Myocyte (in vitro differentiated cells): ENCODE measurements at places on chromosomes 11 and 22.

GRCh38 chr11:117498791-117499190 lies 171.1 kb downstream of the CEP164 start:
- no peak for DNase-seq

DNA sequence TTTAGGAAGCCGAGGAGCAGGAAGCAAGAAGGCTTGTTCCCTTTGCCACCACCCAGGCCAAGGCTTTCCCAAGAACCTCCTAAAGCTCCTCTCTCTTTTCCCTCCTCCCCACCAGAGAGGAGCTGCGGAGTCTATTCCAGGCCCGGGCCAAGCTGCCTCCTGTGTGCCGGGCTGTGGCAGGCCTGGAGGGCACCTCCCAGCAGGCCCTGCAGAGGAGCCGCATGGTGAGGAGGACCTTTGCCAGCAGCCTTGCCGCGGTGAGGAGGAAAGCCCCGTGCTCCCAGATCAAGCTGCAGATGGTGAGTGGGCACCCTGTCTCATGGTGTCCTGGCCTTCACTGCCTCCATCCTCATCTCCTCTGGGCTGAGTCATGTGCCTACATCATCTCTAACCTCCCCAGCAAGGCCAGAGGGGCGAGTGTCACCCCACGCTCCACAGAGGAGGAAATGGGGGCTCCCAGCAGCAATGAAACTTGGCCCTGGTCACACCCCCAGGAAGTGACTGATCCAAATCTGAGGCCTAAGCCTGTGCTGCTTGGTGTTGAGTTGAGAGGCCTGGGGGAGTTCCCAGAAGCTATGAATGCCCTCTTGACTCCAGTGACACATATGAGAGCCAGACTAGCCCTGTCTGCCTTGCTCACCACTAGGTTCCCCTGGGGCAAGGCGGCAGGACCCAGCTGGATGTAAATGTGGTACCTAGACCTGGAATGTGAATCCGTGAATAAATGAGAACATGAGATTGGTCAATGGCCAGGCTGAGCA lies 104.2 kb downstream of the MYO18B start:
- DNase-seq = no peak

DNA sequence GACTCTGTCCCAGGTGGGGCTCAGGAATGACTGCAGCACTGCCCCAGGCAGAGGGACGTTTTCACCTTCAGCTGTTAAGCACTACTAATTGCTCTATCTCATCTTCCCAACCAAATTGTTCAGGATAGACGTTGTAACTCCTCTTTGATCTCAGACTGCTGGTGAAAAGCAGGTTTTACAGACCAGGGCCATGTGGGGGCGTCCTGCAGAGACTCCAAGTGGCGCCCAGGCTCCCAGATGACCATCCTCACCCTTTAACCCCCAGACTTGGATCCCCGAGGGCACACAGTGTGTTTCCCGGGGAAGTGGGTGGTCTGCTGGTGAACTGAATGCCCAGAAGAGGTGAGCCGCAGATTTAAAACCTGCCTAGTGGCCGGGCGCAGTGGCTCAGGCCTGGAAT lies 23.9 kb downstream of the FADD start:
- DNase-seq = no peak

- DNase-seq = no peak
Measured at GRCh38 chr22:25354456-25354855, 135.0 kb downstream of the CRYBB2 start.

GRCh38 chr22:27627444-27627833 lies 174.1 kb downstream of the MN1 start:
- DNase-seq = no peak

GRCh38 chr11:35600331-35600838 lies 17.9 kb upstream of the FJX1 start:
- DNase-seq = no peak

- DNase-seq = peak; percentile 61
Measured at GRCh38 chr11:662689-663274, 25.7 kb downstream of the DRD4 start.

- DNase-seq = peak; percentile 90
Measured at GRCh38 chr11:35246745-35247144, 107.8 kb downstream of the CD44 start.

GRCh38 chr22:37174964-37175363 lies 13.1 kb downstream of the C1QTNF6 start:
- no peak for DNase-seq

- DNase-seq = no peak
Measured at GRCh38 chr22:41725510-41726110, 26.3 kb downstream of the MEI1 start.

GRCh38 chr11:62400281-62400680 lies 18.6 kb upstream of the SCGB1A1 start:
- no peak for DNase-seq

GRCh38 chr11:8814209-8814922 lies 96.6 kb upstream of the AKIP1 start:
- DNase-seq = no peak

DNA sequence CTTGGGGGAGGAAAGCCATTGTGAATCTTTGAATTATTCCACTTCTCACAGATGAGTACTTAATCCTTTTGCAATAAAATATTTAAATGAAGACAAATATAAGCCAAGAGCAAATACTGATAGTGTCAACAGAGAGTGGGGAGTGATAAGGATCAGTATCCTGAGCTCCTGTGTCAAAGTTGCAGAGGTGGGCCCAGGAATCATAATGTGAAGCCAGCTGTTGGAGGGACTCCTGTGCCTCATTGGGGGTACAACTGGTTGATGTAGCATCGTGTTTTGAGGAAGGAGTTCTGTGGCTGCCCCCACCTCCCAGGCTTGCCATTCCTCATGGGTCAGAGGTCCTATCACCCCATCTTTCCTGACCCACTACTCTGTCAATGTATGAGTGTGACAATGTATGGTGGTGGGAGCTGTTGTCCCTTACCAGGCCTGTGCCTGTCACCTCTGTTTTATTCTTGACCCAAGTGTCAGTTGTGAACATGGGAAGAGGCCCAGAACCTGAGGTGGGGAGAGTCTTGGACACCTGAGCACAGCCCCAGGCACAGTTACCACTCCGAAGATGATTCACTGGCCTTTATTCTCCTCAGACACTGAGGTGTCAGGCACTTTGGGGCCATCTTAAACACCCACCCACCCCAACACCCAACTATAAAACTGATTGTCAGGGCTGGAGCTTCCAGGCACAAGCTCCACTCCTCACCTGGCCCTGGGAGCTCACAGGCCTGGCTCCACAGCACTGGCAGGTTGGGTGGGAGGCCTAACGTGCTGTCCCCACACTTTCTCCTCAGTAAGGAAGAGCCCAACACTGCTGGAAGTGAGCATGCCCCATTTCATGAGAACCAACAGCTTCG lies 38.4 kb downstream of the KCNQ1OT1 start:
- no peak for DNase-seq

DNA sequence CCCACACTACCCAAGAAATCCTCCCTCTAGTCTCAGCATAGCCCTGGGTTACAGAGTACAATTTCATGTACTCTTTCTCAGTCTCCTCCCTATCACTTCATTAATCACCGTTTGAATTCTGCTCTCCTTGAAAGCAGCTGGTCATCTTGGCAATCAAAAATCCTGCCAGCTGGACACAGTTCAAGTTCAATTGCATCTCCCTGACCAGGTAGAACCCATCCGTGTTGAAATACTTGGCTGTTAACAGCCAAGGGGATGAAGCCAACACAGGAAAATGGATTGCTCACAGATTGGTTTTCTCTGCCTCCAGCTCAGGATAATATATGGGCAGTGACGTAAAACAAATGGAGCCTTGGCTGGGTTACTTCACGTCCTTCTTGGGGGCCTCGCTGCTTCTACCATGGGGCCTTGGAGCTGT lies 55.1 kb upstream of the GRK3 start:
- no peak for DNase-seq

DNA sequence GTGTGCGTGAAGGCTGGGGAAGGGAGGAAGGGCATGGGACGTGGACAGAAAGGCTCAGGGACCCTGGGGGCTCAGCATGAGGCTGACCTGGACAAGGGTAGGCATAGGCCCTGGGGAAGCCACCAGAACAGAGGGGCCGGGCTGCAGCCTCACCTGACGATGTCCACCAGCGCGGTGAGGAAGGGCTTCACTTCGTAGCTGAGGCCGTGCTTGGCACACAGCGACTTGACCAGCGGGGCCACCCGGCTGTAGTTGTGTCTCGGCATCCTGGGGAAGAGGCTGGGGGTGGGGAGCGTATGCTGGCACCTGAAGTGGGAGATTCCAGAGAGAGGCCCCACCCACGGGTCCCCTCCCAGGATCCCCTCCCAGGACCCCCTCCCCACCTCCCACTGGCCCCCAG lies 15.6 kb downstream of the FADS3 start:
- no peak for DNase-seq

GRCh38 chr22:19957445-19957844 lies 15.8 kb upstream of the TXNRD2 start:
- DNase-seq = no peak

- DNase-seq = no peak
Measured at GRCh38 chr22:23086787-23087186, 16.5 kb downstream of the GNAZ start.

GRCh38 chr11:829176-829846 lies 1.6 kb downstream of the CRACR2B start:
- DNase-seq = no peak

GRCh38 chr11:85889676-85890579 lies 34.7 kb downstream of the CCDC83 start:
- DNase-seq = peak; percentile 81

GRCh38 chr22:37234736-37235711 lies 9.0 kb downstream of the RAC2 start:
- no peak for DNase-seq

DNA sequence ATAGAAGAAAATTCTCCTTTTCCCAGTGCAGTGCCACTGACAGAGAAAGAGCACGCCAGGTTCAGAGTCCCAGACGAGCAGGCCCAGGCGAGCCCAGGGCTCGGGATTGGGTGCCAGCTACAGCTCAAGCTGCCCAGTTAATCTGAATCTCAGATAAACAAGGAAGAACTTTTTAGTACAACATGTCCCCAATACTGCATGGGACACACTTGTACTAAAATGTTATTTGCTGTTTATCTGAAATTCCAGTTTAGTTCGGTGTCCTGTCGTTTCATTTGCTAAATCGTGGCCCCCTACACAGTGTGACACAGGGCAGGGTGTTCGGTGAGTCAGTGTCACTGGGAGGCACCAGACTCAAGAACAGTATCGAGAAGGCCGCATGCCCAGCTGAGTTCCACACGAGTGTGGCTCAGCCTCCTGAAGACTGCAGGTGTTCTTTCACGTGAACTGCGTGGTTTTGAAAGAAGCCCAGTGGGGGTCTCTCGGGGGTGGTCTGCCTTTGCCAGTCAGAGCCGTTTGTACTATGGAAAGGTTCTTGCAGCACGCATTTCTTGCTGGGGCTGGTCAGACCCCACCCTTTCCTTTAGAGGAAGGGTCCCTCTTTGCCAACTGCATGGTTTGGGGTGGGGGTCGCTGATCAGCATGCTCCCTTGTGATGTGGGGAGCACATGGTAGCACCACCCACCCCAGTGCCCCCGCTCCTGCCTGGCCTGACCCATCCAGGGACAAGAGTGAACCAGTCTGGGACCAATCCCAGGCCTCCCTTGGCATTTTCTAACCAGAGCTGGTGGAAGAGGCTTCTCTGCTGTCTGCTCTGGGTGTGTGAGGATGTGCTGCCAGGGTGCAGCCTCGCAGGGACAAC lies 115.6 kb upstream of the B3GAT1 start:
- DNase-seq = no peak

DNA sequence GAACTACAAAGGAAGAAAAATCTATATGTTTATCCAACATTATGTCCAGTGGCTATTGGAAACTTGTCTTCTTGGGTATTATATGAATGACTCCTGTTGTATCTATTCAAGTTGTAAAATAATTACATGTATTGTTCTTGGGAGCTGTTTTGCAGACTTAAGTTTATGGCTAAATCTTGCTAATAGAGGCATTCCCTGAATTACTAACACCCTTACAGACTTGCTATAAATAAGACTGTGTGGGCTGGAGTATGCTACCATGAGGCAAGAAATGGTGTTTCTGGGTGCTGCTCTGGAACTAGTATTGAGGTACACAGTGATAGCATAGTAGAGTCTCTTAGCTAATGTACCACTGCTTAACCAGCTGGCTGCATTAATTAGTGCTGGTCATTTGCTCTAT lies 155.1 kb downstream of the HIPK3 start:
- no peak for DNase-seq

- DNase-seq = no peak
Measured at GRCh38 chr22:46569848-46570695, 32.7 kb upstream of the CELSR1 start.

GRCh38 chr22:48592066-48592345 lies 1235.7 kb downstream of the BRD1 start:
- DNase-seq = no peak

GRCh38 chr22:27934069-27934468 lies 15.0 kb upstream of the PITPNB start:
- DNase-seq = no peak

GRCh38 chr11:93525601-93526345 lies 17.4 kb downstream of the SMCO4 start:
- DNase-seq = peak; percentile 11

GRCh38 chr22:42493393-42493792 lies 26.2 kb downstream of the RRP7A start:
- no peak for DNase-seq

- DNase-seq = no peak
Measured at GRCh38 chr11:128691802-128692752, 1.8 kb upstream of the FLI1 start.

- DNase-seq = no peak
Measured at GRCh38 chr11:105192115-105192514, 52.5 kb upstream of the CARD18 start.

- DNase-seq = no peak
Measured at GRCh38 chr11:134164490-134165370, 59.0 kb downstream of the NCAPD3 start.

DNA sequence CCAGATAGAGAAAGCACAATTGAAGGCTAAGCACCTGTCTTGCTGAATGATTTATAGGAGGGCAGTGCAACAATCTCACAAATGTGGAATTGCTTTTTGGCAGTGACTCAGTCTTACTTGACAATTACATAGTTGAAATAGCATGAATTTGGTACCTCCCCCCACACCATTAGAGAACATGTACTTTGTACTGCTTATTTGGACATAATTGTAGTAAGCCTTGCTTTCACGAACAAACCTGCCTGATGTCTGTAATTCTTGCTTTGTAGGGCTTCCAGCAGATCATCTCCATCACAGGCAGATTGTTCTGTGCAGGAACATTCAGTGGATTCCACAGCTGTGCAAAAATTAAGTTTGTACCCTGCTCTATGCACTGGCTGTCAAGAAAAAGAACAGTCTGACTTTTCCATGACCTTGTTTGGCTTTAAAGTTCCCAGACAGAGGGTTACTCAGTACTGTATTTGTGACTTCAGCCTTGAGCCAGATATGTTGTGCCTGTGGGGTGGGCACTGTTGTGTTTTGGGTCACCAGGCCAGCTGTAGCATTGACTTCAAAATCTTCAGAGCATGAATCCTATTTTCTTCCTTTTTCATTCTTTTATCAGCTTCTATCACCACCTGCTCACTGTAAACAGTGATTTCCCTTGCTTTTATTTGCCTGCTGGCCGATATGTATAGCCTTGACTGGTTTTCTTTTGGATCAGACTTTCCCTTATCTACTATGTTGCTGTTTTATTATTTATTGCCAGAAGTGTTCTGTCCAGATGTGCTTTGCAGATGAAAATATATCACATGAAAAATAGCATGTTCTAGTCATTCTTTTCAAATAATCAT lies 941.0 kb upstream of the CHORDC1 start:
- DNase-seq = peak; percentile 95

- peak; percentile 83 for DNase-seq
Measured at GRCh38 chr11:122100037-122100755, 15.8 kb downstream of the BLID start.

- no peak for DNase-seq
Measured at GRCh38 chr11:61793083-61793828, 545 bp downstream of the FEN1 start.

GRCh38 chr11:13638422-13638821 lies 30.0 kb upstream of the FAR1 start:
- DNase-seq = no peak

- DNase-seq = peak; percentile 80
Measured at GRCh38 chr11:37504060-37504611, 906.1 kb upstream of the RAG2 start.
